Stimulated activated CD4-positive, alpha-beta T cell treated with anti-CD3 and anti-CD28 coated beads, Interleukin-4, amount 100 ng/mL, for 24 hours (primary cell): ENCODE measurements at places on chromosomes 5 and 9.
A peak's percentile ranks its signal among the peaks of the same experiment; 100 is the strongest.

DNA sequence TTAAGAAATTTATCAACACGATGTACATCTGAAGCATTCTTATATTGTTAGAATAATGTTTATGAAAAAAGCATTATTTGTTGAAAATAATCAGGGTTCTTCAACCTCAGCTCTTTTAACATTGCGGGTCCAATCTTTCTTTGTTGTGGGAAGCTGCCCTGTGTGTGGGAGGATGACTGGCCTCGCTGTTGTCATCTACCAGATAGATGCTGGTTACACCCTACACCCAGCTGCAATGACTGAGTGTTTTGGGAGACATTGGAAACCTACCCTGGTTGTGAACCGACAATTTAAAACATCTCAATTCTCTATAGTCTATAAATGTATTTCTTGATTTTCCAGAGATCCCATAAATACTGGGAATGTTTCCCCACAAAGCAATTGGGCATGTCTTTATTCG is 794.2 kb upstream of the CDH10 start:
- DNase-seq = no peak

DNA sequence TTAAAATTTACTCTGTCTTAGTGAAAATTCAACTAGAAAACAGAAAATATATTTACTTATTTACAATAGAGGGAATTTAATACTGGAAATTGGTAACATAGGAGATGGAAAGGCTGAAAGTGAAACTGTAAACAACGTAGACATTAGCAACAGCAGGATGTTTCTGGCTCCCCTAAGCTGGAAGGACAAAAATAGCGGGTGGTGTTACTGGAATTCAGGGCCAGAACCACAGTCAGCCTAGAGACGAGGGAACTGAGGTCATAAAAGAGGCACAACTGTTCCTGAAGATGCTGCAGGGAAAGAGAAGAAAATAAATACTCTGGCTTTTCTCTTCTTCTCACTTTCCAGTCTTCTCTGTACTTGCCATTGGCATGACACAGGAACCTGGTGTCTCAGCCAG is 80.4 kb upstream of the NIPBL start:
- DNase-seq = no peak

GRCh38 chr9:105500108-105500766 is 52.4 kb downstream of the FSD1L start:
- DNase-seq = no peak

- peak; percentile 31 for DNase-seq
Measured at GRCh38 chr5:168947212-168947868, 353.6 kb downstream of the SLIT3 start.
